Central memory CD8-positive, alpha-beta T cell (primary cell): ENCODE measurements at places on chromosomes 1 and 21.

DNA sequence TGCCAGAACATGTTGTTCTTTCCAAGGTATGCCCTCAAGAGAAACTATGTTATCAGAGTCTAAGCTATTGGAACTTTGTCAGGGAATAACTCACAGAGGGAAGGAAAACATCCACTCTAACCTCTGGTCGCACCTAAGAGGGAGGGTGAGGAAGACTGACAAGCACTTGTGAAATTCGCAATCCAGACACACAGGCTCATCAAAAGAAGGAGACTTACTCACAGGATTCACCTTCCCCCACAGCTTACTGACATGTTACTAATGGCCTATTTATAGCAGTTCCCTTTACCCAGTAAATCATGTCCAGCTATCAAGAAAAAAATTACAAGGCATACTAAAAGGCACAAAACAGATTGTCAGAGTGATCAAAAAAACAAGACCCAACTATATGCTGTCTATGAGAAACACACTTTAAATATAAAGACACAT lies 36.9 kb downstream of the WDR64 start:
- no peak for DNase-seq

DNA sequence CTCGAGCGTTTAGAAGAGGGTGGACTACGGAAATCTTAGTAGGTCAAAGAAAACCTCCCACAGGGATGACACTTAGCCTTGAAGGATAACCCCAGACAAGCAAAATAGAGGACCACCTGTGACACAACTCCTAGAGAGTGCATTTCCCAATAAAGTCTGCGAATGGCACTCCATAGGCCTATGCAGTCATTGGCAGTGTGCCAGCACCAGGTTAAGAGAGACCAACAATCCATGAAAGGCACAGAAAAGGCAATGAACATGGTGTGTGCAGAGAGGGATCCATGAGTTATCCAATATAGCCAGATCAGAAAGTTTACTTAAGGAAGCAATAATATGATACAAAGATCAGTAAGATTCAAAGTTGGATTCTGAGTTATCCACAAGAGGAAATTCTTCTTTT lies 45.2 kb upstream of the FMO2 start:
- no peak for DNase-seq

GRCh38 chr1:150162582-150162861 lies 12.8 kb downstream of the PLEKHO1 start:
- no peak for DNase-seq

DNA sequence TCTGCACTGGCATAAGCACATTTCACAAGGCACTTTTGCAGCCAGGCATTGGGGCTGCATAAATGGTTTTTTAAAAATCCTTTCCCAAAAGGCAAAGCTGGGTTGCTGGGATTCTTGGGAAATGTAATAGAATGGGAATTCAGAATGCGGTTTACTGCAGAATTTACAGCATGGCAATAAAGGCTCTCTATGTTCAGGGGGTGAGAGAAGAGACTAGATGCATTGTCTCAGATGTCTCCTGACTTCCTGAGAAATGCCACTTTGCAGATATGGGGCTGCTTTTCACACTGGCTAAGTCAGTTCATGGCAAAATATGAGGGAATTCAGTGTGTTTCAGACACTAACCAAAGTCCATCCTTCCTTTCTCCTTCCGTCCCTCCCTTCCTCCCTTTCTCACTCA lies 13.5 kb downstream of the FCGR2B start:
- no peak for DNase-seq

DNA sequence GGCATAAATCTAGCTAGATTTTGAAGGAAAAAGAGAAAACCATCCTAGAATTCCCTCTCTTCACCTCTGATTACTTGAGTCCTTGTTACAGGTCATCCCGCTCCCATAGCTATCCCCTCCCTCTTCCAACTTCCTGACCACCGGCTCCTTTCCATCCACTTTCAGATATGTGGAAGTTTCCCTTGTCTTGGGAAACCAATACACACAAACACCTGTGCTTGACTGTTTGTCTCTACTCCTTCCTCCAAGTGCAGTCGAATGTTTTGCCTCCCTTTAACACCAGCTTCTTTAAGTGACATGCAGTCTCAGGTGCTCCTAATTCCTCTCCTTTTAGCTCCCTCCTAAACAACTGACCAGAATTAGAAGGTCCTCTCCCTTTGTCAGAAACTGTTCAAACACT lies 70.0 kb downstream of the PTGER3 start:
- no peak for DNase-seq

GRCh38 chr1:228453614-228454013 lies 33.6 kb upstream of the RNF187 start:
- DNase-seq, result no peak

DNA sequence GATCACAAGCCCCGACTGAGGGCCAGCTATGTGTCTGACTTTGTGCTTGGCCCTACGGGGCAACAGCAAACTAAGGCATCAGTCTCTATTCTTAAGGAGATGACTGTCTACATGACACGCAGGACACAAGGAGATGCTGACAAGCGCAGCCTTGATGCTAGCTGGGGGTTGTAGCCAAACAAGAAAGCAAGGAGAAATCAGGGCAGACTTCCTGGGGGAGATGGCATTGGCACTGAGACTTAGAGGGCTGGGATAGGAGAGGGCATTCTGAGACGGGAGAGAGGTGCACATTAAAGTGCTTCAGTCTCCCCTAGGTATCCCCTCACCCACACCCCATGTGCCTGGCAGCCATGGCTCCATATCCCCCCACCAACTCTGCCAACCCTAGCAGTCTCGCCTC lies 210.8 kb upstream of the POU3F1 start:
- DNase-seq, result no peak

DNA sequence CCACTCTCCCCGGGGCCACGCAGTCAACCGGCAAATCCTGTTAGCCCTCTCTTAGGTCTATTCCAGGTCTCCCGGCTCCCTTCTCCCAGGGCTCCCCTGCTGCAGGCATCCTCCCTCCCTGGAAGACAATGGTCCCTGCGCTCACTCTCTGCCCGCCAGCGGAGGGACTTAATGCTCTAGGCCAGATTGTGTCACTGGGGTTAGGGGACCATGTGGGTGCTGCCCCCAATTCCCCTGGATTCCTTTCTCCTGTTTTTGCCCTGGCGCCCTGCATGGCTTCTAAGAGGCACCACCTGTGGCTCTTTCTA lies 8.2 kb downstream of the FAM131C start:
- no peak for DNase-seq

GRCh38 chr1:201371792-201372191 lies 5.7 kb downstream of the TNNT2 start:
- no peak for DNase-seq

- no peak for DNase-seq
These were observed 28.0 kb downstream of the AGBL4 start for GRCh38 chr1:49995734-49996133.

GRCh38 chr1:48245106-48245505 lies 22.6 kb downstream of the SLC5A9 start:
- no peak for DNase-seq

- no peak for DNase-seq
These were observed 34.7 kb downstream of the USH2A start for GRCh38 chr1:216388558-216388957.

GRCh38 chr1:66984491-66984890 lies 59.7 kb downstream of the MIER1 start:
- no peak for DNase-seq

DNA sequence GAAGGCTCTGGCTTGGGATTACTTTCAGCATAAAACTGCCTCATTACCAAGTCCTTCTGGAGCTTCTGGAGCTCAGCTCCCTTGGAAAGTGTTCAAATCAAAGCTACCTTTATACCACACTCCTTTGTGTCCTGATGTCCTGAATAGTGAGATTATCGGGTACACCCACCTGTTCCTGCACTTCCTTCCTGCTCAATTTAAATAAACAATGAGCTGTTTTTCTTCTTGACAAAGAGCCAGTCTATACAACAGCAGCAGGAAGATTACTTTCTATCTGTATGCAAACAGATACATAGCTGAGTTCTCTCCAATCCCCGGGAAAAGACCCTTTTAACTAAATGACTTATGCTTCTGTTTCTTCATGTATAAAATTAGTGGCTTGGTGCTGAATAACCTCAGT lies 258.0 kb upstream of the FMN2 start:
- DNase-seq, result no peak

DNA sequence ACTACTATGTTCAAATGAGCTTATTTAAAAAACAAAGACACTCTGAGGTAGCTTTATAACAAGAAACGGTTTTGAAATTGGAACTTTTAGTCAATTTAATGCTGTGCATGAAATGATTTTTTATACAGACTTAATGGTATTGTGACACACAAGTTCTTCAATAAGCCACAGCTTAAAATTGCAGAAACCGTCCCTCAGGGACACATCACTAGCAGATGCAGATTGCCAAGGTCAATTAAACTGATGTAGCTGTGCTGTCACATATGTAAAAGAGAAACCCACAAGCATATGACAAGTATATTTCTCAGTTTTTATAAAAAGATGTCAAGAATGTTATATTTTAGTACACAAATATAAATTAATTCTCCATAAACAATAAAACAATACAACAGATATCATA lies 366.9 kb downstream of the DPYD start:
- no peak for DNase-seq

GRCh38 chr1:15337656-15338402 lies 71.9 kb upstream of the EFHD2 start:
- DNase-seq, result no peak

- DNase-seq, result no peak
These were observed 18.8 kb downstream of the KCNC4 start for GRCh38 chr1:110228869-110229268.

DNA sequence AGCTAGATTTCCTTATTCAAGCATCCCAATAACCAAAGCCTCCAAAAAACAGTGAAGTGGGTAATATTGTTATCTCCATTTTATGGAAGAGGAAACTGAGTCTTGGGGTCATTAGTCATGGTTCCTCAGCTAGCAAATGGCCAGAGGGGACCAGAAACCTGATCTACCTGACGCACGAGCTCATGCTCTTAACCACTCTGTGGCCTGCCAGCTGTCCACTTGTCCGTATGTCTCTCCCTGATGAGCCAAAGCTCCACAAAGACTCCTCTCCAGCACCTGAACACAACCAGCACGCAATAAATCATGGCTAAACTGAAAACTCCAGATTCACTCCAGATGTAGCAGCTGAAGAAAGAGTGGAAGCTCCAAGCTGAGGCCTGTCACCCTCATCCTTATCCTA lies 5.8 kb downstream of the CAPN8 start:
- no peak for DNase-seq

GRCh38 chr1:226960256-226960655 lies 20.2 kb downstream of the COQ8A start:
- DNase-seq, result no peak
